ENCODE measurements at places on chromosomes 12 and 14.

DNA sequence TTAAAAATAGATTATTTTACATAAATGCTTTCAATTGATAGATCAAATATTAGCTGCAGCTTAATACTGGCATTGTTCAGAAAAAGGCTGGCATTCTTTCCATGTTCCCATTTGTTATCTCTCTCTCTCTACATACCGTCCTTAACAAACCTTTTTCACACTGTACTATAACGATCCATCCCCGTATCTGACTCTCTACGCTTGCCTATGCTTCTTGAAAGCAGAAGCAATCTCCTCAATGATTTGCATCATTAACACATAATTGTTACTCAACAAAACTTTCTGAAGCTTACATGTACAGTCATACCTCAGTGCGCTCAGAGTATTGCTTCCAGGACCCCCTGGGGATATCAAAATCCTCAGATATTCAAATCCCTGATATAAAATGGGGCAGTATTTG is 89.7 kb downstream of the TMTC1 start:
- no peak for DNase-seq

GRCh38 chr12:93335603-93336162 is 42.0 kb upstream of the NUDT4 start:
- no peak for DNase-seq

DNA sequence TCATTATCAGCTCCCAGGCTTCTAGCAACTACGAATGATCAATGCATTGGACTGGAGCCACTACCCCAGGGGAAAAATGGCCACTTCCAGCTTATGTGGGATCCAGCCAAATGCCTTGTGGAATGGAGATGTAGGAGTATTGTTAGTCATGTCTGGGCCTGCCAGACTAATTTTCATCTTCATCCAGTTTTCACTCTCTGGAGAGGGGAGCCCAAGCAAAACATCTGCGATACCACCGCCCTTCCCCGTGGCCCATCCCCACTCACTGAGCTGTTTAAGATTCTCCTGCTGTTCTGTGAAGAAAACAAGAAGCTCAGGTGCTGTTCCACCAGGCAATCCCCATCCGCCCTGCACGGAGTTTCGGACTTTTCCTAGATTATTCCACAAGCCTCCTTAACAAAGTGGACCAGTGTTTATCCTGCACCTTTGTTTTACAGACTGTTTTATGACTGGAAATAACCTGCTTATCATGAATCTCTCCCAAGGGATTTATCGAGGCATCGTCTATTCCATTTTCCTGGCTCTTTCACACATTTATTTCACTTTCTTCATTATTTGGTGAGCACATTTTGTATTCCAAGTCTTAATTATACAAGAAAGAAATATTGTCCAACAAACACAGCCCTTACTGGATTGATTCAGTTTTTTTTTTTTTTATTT is 35.5 kb upstream of the MAX start:
- DNase-seq, result peak; percentile 22

GRCh38 chr14:72557671-72558070 is 336.2 kb downstream of the DPF3 start:
- DNase-seq, result no peak

- peak; percentile 94 for DNase-seq
These were observed 23.7 kb downstream of the HEBP1 start for GRCh38 chr12:12976366-12976765.

- no peak for DNase-seq
These were observed 49.1 kb downstream of the BTG1 start for GRCh38 chr12:92096346-92097136.

DNA sequence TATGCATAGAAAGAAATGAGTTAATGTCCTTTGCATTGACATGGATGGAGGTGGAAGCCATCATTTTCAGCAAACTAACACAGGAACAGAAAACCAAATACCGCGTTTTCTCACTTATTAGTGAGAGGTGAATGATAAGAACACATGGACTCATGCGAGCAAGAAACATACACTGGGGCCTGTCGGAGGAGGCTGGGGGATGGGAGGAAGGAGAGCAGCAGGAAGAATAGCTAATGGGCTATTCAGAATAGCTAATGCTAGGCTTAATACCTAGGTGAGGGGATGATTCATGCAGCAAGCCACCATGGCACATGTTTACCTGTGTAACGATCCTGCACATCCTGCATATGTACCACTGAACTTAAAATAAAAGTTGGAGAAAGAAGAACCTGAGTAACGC is 29.1 kb upstream of the SYT1 start:
- no peak for DNase-seq

- no peak for DNase-seq
These were observed 150.7 kb upstream of the CPM start for GRCh38 chr12:69083689-69084088.

- DNase-seq, result no peak
These were observed 8.3 kb upstream of the GPX2 start for GRCh38 chr14:64950889-64951288.

DNA sequence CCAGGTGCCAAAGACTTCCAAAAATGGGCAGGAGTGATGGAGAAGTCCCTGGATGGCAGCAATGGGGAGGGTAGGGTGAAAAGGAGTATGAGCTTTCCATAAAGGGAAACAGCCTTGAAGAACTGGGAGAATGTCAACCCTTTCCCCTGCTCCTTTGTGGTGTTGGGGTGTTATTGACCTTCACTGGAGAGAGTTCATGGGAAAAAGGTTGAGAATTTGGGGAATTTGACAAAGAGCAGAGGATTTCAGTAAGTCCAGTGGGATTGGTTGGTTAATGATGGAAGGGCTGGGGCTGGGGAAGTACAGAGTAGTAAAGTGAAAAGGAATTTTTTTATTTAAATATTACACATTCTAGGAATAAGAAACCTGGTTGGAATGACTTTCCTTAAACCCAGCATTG is 116.6 kb downstream of the ERC1 start:
- peak; percentile 20 for DNase-seq

Measured in AG10803 (cell line).